ENCODE measurements at places on chromosomes 13 and 19.

DNA sequence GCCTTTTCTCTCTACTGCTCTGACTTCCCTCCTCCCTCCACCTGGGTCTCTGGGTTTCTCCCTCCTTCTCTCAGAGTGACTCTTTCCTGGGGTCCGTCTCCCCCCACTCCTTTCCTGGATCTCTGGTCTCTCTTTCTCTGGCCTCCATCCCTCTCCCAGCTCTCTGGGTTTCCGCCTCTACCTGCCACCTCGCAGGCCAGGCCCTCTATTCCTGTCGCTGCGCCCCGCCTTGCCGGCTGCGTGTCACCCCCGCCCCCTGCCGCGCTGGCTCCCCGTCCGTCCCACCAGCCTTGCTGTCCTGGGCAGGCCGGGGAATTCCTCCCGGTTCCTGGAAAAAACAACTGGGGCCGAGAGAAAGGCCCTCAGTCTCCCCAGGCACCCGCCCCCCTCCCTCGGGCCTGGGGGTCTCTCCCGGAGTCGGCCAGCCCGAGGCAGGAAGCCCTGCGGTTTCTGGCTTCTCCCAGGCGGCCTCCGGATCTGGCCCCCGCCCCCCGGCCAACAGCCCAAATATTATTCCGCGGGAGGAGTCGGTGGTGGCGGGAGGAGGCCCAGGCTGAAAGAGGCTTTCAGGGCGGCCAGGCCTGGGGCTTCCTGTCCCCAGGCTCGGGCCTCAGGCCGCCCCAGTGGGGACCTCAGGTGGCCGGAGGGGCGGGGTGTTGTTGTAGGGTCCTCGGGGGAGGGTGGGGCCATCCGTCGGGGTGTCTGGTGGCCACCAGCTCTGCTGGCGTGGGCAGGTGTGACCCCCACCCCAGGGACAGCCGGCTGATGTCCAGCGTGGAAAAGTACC, 9.3 kb downstream of the IRF2BP1 start:
- DNase-seq: no peak

DNA sequence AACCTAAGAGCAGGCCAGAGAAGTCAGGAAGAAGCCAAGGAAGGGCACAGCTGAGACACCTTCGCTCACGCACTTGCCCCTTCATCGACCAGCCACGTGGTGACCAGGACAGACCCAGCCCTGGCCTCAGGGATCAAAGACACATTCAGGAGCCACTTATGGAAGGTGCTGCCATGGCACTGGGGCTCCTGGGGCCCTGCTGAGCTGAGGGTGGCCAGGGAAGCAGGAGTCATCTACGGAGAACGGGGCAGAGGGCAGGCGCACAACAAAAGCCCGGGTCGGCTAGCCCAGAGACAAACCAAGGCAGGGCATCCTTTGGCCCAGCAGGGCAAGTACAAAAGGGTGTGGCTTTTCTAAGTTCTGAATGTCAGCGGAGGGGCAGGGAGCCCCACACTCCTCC, 2.3 kb downstream of the PLPP2 start:
- no peak for DNase-seq

DNA sequence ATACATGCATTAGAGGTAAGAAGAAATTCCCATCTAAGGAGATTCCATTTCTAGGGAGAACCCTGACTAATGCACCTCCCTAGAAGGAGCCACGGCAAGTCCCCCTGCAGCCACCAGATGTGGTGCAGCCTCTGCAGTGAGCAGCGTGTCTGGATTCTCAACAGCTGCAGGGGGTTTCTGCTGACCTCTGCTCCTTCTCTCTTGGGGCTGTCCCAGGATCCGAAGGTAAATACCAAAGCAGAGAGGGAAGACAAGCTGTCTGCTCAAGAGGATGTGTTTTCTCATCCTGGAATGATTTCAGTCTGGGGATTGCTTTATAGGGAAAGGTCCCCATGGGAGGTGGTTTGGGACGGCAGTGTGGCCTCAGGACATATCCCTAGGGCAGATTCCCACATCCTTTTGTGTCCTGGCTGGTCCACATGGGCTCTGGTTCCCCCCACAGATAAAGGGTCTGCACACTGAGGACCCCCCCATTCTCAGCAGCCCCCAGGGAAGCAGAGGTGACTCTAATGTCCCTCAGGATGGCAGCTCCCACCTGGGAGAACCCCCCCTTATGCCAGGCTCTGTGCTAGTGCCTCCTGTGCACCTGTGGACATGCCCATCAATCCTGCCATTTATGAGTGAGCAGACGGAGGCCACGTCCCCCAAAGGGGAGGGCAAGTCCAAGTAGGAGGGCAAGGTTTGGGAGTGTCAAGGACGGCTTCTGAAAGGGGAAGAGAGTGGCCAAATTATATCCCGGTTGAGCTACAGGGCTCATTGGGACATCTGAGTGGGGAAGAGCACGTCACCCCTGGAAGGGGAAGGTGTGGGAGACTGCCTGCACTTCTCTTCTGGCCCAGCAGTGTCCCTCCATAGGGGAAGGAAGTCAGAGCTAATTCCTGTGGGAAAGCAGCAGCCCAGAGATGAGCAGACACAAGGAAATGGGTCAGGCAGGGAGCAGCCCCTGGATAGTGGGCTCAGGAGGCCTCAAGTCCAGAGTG, 10.2 kb upstream of the OR10H5 start:
- no peak for DNase-seq

DNA sequence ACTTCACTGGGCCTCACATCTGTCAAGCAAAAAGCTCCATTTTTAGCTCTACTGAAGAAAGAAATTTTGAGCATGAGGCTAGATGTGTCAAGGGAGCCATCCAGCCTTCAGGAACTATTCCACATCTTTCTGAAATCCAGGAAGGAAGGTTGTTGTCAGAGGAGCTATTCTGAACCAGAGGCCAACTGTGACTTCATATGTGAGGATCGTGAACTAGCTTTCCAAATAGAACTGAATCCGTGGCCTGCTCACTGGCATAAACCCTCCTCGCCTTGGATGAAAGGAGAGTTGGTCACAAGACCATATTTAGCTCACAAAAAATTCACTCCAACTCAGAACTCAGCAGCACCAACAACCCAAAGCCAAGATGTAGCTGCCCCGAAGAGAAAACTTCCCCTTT, 195.8 kb downstream of the FOXO1 start:
- no peak for DNase-seq
